ENCODE measurements at places on chromosomes 1 and 21. TPM values are rescaled to one million over a fixed set of nuclear protein-coding genes. Genes with fewer than 3 reads are reported as not detected.

- no peak for DNase-seq
Observed at GRCh38 chr1:153363641-153364040, 6.0 kb downstream of the S100A9 start.

LIPI gene
- polyA plus RNA-seq: not detected

GRCh38 chr1:112955773-112956543 is at the start of gene SLC16A1:
SLC16A1 (minus strand) TSS chr1:112956196; CDS start chr1:112929308, 26,888 bp downstream.
- peak; percentile 81 for DNase-seq

C1orf116 gene
- 0.31 TPM for polyA plus RNA-seq

DNA sequence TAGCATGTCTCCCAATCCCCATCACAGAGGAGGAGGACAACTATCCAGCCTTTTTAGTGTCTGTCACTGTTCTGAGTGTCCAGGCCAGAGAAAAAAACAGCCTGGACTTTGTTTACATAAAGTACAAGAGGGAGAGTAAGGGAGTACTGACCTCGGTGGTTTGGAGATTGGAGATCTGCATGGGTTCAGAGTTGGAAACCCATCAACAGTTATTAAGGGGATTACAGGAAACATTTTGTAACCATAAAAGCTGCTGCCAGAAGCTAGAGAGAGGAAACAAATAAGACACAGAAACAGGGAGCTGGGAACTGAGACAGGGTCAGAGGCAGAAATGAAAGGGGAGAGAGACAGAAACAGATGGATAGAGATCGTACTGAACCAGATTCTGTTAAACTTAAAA is 131.5 kb upstream of the CTTNBP2NL start:
- DNase-seq: no peak

DNA sequence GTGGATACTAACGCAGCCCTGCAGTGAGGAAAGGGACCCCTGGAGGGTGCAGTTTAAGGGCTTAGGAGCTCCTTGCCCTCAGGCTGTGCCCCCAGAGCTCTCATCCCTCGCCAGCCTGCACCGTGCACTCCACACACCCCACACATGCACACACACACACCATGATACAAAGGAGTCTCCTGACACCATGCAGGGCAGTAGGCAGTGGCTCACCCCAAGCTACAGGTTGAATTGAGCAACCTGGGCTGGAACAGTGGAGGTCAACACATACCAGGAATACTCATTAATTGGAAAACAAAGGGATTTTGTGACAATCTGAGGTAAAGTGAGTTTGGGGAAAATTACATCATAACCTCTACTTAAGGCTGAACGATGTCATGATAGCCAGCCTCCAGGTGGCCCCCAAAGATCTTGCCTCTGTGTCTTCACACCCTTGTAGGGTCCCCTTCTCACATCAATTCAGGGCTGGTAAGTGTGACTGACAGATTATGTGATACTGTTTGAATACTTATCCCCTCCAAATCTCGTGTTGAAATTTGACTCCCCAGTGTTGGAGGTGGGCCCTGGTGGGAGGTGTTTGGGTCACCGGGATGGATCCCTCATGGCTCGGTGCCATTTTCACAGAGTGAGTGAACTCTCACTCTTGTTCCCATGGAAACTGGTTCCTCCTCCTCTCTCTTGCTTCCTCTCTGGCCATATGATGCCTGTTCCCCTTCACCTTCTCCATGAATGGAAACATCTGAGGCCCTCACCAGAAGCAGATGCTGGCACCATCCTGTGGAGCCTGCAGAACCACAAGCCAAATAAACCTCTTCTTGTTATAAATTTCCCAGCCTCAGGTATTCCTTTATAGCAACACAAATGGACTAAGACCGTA is 111.0 kb upstream of the RAB4A start:
- DNase-seq: no peak

DNA sequence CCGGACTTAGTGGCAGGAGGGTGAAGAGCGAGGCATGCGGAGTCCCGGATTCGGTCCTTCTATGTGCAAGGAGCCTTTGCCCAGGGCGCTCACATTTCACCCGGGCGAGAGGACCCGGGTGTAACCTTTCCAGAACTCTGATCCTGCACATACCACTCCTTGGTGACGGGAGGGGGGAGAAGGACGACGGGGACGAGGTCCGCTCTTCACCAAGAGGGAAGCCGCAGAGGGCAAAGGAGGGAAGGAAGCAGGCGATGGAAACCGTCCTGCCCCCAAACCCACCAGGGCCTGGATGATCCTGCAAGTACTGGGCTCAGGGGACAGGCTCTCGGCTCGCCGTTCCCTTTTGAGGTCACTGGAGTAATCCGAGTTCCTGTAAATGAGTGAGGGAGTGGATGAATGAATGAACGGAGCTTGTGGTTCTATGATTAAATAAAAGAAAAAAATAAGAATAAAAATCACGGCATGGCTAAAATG is 993 bp downstream of the SYPL2 start:
- no peak for DNase-seq

KCNJ9 gene
- not detected for polyA plus RNA-seq

CD2 gene
- 246 TPM for polyA plus RNA-seq

DNA sequence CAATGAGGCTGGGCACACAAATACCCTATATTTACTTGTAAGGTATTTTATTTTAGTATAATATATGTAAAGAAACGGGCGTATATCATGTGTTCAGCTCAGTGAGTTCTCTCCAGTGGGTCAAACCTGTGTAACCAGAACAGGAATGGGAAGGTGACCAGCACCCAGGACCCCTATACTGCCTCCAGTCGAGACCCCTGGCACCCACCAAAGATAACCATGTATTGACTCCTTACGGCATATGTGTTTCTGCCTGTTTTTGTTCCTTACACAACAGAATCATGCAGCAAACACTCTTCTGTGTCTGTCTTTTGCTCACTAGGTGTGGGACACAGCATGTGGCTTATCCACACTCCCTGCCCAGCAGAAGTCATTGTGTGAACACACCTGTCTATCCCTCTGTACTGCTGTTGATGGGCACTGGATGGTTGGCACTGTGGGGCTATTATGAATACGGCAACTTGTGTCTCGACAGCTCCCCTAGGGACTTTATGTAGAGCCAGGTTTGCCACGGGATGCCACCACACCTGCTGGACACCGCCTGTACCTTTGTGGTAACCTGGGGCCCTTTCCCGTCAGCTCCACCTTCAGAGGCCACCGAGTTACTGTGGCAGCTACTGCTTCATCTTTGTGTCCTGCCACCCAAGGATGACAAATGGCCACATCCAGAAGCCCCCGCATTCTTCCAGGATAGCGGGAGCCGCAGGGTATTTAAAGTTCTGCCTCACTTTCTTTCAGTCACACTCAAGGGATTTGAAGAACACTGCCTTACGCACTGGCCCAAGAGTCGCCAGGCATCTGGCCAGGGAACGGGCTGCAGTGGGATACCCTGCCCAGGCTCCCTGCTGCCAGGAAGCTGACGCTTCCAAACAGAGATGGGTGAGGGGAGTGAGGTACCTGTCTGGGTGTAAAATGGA is 23.5 kb upstream of the C2CD2 start:
- no peak for DNase-seq

PIGR gene
- polyA plus RNA-seq: 0.13 TPM

- no peak for DNase-seq
Observed at GRCh38 chr1:245485996-245486395, 331.2 kb downstream of the KIF26B start.

DNA sequence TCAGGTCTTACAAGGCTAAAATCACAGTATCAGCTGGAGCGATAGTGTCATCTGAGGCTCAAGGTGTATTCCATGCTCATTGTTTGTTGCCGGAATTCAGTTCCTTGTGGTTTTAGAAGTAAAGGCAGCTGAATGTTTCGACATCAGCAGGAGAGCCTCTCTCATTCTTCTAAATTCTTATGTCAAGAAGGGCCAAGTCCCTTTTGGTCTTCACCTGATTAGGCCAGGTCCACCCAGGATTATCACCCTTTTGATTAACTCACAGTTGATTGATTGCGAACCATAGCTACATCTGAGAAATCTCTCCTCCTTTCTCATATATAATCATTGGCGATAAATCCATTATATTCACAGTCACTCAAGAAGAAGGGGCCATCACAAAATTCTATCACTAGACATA is 806.7 kb upstream of the PRMT6 start:
- DNase-seq: no peak

ZNF670 gene
- not detected for polyA plus RNA-seq

DYNLT4 gene
- polyA plus RNA-seq: not detected

GRCh38 chr1:19062258-19063029 is 106.0 kb upstream of the IFFO2 start:
- DNase-seq: no peak

SLC35E2B gene
- polyA plus RNA-seq: 37.7 TPM

DNA sequence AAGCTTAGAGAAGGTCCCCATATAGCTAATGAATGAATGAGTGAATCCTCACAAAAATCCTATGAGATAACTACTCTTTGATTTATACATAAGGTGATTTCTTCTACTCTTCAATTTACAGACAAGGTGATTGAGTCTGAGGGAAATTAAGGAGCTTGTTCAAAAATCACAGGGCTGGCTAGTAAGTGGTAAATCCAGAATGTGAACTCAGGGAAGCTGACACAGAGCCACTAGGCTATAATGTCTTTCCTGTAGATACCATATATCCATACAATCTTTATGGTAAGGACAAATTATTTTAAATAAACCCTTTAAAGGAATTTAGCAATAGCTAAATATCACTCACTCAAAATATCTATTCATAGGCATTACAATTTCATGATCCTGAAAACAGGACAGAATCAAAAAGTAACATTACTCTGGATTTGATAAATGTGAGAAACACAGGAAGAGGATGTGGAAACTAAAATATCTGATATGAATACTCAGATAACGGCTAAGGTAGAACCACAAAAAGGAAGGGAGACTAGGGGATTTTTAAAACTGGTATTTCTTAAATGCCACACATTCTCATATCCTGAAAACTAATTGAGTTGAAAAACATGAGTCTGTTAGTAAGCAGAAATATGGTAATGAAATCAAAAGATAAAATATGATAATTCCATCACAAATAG is 108.2 kb downstream of the NBPF12 start:
- no peak for DNase-seq

SPSB1 gene
- polyA plus RNA-seq: not detected

GRCh38 chr1:56872597-56872996 is 18.0 kb downstream of the C8A start:
- DNase-seq: no peak

SYTL1 gene
- 211 TPM for polyA plus RNA-seq

DNA sequence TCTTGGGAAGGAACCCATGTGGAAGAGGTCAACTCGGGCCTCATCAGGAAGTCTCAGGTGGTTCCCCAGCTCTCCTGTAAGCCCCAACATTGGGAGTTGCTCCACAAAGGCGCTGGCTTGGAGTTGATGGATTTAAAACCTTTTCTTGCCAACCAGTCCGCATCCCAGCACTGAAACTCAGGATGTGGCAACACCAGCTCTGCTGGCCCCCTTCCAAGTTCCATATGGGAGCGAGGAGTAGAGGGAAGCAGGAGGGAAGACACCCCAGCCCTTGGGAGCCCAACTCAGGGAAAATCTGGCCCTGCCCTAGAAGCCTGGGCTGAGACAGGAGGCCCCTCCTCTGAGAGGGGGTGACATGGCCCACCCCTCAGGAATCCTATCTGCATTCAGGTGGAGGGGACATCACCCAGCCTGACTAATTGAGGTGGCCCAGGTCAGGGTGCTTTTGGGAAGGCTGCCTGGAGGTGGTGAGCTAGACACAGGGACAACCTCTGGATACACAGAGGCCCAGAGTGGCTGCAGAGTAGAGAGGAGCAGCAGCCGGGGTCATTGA is 33.1 kb upstream of the DMBX1 start:
- DNase-seq: no peak

KIRREL1 gene
- polyA plus RNA-seq: not detected

GRCh38 chr1:205422993-205423642 is 1.3 kb upstream of the LEMD1 start:
- DNase-seq: no peak

- no peak for DNase-seq
Observed at GRCh38 chr1:150543500-150544143, 5.6 kb upstream of the ADAMTSL4 start.

DNA sequence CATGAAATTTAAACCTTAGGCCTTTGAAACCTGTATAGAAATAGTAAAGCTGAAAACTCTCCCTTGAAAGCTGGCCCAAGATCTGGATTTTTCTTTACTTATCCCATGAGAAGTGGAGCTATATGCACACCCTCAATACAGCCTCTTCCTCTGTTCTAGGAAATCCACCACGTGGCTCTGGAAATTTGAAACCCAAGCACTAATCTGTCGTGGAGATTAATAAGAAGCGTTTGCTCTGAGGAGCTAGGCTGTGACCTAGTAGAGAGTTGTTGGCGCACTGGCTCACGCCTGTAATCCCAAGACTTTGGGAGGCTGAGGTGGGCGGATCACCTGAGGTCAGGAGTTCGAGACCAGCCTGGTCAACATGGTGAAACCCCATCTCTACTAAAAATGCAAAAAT is 291.3 kb upstream of the PLXNA2 start:
- no peak for DNase-seq

DNA sequence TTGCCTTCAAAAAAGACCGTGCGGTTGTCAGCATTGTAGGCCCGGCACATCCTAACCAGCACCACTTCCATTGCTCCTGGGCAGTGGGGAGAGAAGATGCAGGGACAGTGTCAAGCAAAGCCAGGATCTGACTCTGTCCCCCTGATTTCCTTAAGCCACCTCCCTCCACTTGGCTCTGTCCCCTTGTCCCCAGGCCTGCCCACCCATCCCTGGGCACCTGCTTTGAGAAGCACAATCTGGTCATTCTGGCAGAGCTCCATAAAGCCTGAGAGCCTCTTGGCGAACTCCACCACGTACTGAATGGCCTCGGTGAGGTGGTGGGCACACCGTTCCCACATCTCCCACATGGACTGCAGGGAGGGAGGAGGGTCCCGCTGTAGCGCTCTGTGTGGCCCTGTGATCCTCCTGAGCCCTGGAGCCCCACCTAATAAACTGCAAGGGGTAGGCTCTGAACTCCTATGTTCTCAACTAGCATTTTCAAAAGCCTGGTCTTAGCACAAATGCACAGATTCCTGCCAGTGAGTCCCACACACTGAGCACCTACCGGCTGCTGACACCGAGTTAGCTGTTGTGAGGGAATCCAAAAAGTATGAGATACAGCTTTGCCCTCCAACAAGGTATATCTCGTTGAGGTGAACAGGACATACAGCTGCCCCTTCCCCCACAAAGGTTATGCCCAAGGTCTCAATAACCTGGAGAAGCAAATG is 8.2 kb upstream of the LINGO4 start:
- DNase-seq: no peak

GRCh38 chr21:44820851-44821250 is 3.0 kb upstream of the SUMO3 start:
- no peak for DNase-seq

DNA sequence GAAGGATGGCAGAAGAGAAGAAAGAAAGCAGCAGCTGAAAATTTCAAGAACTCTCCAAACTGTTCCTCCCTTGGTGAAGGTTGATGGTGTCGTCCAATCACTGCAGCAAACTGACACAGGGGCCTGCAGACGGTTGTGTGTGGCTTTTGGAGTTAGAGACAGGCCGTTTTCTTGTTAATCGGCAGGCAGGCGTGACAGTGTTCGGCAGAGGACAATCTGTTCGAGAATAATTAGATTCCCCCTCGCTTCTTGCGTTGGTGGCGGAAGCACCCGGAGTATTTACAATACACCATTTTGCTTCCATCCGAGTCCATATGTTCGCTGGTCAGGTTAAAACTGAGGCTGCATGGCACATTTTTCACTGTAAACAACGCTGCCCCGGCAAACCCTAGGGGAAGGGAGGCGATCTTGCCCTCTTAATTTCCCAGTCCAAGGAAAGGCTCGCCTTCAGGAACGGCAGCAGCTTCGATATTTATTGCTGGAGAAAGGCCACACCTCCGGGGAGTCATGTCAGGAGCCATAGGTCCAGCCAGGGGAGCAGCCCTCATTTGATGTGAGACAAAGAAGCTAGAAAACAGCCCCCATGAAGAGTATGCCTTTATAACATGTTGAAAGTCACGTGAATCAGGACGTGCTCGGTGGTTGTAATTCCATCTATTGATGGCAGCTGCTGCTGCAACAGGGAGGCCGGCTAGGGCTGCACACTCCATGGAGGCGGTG is 360.1 kb downstream of the SMYD3 start:
- no peak for DNase-seq

FUBP1 gene
- polyA plus RNA-seq: 65.6 TPM
